Immature natural killer cell (primary cell): ENCODE measurements at places on chromosomes 16 and 17.

GRCh38 chr16:49058382-49058781, 223.3 kb downstream of the CBLN1 start:
- DNase-seq, result no peak

DNA sequence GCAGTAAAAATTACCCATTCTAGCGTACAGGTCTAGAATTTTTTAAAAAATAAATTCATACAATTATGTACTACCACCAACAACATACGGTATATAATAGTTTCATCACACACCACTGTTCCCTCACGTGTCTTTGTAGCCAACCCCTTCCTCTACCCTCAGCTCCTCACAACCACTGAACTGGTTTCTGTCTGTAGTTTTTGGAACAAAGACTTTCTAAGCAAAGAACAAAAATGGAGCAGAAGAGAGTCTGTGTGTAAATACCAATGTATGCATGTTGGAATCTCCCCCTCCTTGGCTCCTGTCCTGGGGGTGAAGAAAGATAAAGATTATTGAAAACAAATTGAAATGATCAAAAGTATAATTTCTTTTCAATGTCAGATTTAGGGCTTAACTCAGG, 31.9 kb upstream of the CCR7 start:
- no peak for DNase-seq

- no peak for DNase-seq
Measured at GRCh38 chr17:1980665-1981250, 44.4 kb downstream of the RTN4RL1 start.

DNA sequence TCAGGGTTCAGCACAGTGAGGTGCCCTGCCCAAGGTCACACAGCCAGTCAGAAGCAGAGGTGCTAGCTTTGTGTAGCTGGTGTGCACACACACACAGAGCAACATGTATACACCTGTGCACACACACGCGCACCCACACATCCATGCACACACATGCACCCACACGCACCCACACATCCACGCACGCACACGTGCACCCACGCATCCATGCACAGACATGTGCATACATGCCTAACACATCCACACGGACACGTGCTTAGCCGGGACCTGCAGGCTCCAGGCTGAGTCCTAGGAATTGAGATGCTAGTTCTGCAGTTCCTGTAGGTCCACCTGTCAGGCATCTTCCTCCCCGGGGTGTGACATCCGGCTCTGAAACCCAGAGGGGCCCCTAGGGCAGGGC, 13.0 kb upstream of the DPEP1 start:
- DNase-seq, result no peak

DNA sequence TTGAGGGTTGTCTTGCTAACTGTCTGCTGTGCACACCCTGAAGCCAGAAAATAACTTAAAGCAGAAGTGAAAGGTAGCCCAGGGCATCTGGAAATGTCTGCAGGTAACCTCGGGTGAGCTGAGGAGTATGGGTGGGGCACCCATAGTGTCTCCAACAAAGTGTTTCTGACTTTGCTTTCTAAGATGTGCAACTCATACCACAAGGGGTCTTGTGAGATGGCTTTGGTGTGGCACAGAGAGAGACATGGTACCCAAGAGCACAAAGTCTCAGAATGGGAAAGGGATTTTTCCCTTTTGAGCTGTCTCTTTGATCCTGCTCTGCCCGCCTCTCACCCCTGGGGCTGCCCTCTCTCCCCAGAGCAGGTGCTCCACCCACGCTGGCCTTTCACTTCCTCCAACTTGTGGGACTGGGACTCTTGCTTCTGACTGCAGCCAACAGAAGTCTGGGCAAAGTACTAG, 6.9 kb downstream of the CHD9 start:
- no peak for DNase-seq

DNA sequence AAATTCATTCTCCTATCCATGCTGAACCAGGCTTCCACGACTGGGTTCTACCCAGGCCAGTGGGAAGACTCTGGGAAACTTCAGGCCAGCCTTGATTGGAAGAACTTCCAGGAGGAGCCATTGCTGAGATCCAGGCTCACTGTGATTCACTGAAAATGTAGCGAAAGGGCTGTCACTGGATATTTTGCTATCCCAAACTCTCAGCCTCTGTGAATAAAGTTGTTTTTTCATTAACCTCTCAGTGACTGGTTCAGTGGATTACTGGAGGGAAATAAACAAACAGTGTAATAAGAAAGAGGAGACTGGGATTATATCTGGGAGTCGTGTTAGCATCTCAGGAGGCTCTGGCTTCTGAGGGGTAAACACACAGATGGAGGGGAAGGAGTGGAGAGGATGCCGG, 3.1 kb downstream of the FOXL1 start:
- no peak for DNase-seq

DNA sequence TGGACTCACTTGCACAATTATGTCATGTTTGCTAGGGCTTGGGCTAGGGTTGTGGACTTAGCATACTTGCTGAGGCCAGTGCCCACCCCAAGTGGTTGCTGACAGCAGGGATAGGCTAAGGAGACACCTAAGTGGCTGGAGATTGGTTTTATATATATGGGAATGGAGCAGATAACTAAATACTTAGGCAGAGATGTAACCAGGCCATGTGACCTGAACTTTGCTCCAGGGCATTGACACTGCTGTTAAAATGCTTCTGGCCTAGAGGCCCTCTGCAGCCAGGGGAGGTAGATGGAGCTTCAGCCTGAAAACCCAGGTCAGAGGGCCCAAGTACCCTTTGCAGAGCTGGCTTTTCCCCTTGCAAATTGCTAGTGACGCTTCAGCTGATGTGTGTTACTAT, 1.4 kb upstream of the ITGB3 start:
- DNase-seq, result no peak

DNA sequence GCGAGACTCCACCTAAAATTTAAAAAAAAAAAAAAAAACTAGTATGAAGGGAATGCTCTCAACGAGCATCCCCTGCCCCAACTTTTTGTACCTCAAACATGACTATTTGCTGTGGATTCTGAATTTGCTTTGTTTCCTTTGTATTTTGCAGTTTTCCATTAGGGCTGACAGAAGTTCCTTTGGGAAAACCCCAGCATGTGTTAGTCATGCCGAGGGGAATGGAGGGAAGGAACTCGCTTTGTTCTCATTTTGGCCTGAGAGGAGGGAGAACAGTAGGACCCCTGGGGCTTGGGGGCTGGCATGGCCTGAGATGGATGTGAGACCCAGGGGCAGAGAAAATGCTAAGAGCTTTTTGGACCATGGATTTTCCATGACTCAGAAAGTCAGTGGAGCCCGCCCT, 20.5 kb downstream of the KRT9 start:
- no peak for DNase-seq

GRCh38 chr17:76063875-76064546, 8.3 kb downstream of the SRP68 start:
- DNase-seq, result no peak

DNA sequence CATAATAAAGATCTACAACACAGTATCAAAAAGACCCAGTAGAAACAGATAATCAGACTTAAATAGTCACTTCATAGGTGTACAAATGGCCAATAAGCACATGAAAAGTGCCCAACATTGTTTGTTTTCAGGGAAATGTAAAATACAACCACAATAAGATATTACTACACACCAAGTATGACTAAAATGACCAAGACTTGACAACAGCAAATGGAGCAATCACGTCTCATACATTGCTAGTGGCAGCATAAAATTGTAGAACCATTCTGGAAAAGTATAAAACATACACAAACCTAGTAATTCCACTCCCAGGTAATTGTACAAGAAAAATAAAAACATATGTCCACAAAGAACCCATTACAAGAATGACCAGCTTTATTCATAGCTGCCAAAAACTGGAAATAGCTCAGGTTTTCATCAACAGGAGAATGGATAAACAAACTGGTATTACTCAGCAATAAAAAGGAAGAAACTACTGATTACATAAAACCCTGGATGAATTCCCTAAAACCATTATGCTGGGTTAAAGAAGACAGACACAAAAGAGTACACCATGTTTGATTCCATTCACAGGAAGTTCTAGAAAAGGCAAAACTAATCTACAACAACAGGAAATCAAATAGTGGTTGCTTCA, 85.6 kb downstream of the TTC19 start:
- no peak for DNase-seq

- no peak for DNase-seq
Measured at GRCh38 chr17:37744633-37744927, 279 bp downstream of the HNF1B start.

DNA sequence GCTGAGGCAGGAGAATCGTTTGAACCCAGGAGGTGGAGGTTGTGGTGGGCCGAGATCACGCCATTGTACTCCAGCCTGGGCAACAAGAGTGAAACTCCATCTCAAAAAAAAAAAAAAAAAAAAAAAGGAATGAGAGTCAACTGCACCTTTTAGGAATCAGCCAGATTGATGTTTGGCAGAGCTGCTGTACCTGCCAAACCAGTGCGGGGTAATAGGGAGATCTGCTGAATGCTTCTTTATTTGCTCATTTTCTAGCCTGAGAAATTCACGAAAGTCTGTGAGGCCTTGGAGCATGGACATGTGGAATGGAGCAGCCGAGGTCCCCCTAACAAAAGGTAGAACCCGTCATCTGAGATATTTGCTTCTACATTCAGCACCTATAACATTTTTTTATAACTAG, 18.4 kb downstream of the OGFOD1 start:
- no peak for DNase-seq

GRCh38 chr16:85165781-85166180, 53.5 kb upstream of the CIBAR2 start:
- DNase-seq, result no peak

DNA sequence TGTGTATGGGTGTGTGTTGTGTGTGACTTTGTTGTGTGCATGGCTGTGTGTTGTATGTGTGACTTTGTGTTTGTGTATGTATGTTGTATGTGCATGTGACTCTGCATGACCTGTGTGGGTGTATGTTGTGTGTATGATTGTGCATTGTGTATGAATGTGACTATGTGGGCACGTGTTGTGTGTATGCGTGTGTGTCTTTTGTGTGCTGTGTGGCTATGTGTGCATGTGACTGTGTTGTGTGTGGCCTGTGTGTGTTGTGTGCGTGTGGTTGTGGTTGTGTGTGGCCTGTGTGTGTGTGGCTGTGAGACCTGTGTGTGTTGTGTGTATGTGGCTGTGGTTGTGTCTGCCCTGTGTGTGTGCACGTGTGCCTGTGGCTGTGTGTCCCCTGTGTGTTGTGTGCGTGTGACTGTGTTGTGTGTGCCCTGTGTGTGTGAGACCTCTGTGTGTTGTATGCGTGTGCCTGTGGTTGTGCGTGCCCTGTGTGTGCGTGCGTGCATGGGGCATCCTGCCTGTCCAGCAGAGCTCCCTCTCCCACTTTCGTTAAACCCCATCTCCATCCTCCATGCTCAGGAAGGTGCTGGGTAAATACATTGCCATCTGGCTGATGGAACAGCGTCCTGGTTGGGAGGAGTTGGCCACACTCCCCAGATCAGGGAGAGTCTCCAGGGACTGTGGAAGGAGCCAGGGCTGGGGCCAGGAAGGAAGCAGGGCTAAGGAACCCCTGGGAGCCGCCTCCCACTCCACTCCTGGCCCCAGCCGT, 90.1 kb upstream of the GSE1 start:
- no peak for DNase-seq

DNA sequence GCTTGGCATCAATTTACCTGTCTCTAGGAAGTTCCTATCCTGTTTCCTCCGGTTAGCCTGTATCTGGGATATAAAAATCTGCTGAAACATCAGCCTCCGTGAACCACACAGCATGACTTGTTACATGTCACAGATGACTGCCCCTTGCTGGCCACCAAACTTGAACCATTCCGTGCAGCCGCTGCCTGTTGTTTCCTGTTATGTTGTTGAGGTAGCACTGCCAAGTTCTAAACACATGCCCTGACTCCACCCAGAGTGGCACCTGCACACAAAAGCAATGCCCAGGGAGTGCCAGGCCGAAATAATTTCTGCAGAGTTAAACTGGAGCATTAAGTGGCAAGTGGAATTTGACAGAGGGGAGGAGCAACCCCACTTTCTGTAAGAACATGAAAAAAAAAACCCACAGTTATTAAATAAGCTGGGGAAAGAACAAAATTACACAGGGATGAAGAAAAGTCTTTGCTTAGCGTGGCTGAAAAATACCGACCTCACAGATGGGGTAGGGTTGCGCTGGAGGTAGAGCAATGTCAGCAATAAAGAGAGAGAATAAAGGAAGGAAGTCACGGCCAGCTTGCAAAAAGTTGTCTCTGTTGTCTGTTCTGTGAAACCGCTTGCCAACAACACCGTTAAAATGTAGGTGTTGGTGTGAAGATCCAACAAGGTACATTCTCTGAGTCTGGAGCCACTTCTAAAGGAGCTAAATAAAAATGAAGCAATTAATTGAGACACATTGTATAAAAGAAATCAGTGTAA, 174.6 kb upstream of the CDH13 start:
- no peak for DNase-seq

- no peak for DNase-seq
Measured at GRCh38 chr16:50059669-50060068, 6.1 kb upstream of the HEATR3 start.

DNA sequence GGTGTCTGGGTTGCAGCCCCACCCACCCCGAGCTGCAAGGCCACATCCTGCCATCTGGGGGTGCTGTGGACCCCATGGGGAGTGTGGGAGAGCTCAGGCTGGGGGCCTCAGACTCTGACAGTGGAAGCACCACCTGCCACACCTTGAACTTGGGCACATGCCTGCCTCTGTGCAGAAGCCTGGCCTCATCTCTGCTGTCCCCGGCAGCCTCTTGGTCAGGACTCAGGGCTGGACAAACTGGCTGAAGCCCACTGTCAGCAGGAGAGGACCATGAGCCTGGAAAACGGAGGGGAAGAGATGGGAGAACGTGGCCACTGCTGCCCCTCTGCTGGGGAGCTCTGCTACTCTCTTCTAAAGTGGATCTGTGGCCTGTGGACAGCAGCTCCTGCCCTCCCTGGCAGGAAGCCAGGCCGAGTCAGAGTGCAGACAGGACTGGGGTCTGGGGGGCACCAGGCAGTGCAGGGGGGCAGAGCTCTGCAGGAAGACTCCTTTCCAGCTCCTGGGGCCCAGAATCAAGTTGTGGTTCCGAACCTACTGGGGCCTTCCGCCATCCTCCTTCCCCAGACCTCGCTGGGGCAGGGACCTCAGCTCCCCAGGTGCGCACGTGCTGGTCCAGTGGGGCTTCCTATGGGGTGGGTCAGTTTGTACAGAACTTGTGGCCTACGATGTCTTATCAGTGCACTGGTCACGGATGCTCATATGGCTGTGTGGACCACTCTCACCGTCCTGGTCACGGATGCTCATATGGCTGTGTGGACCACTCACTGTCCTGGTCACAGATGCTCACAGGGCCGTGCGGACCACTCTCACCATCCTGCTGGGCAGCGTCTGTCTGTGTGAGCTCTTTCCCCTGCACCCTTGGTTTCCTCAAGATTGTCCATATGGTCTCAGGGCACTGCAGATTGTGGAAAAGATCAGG, 207.7 kb downstream of the LAT start:
- DNase-seq, result no peak
